ENCODE measurements at places on chromosomes 13 and 19.

GRCh38 chr19:32253683-32254508, 91.5 kb upstream of the ZNF507 start:
- DNase-seq, result no peak

- DNase-seq, result no peak
Observed at GRCh38 chr13:45206340-45206739, 5.5 kb upstream of the KCTD4 start.

- DNase-seq, result no peak
Observed at GRCh38 chr13:76336889-76337844, 549.0 kb downstream of the KCTD12 start.

DNA sequence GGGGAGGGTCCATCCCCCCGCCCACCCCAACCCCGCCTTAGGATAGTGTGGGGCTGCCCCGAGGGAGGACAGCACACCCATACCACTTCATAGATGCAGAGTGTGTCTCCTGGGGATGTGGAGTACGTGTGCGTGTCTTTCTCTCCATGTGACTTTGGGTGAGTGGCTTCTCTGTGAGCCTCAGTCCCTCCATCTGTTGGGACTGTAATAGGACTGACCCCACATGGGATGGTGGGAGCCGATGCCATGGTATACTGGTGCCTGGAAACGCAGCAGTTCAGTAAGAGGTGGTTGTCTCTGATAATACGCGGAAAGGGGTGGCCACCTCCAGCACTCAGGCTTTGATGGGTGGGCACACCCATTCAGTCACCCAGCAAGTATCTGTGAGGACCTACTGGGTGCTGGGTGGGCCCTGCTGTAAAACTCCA, 816 bp upstream of the PRKD2 start:
- DNase-seq, result peak; percentile 39

- DNase-seq, result no peak
Observed at GRCh38 chr13:58313219-58313618, 681.7 kb downstream of the PCDH17 start.

DNA sequence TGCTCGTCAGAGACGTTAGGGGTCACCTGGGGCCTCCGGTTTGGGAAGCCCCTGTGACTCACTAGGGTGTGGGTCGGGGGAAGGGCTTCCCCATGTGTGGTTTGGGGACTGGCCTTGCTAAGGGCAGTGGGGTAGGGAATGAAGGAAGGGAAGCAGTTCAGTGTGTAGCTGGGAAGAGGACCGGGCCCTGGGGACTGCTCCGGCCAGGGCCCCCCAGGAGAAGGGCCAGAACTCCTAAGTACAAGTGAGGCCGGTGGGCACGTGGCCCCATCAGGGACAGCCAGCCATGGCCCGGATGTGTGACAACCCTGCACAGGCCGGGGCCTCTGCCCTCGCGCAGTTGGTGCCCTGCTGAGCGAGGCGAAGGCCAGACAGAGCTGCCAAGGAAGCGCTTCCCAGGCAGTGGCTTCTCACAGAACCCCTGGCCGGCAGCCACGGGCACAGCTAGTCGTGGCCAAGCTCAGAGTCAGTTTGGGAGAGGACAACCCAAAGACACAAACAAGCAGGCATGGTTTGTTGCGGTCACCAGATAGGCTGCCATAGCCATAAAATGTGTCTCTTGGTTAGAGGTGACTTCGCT, 25.7 kb downstream of the TEX29 start:
- no peak for DNase-seq

- DNase-seq, result no peak
Observed at GRCh38 chr19:57239982-57240310, 486 bp upstream of the ZNF805 start.

GRCh38 chr13:20174656-20175405, 14.0 kb upstream of the GJA3 start:
- peak; percentile 74 for DNase-seq

DNA sequence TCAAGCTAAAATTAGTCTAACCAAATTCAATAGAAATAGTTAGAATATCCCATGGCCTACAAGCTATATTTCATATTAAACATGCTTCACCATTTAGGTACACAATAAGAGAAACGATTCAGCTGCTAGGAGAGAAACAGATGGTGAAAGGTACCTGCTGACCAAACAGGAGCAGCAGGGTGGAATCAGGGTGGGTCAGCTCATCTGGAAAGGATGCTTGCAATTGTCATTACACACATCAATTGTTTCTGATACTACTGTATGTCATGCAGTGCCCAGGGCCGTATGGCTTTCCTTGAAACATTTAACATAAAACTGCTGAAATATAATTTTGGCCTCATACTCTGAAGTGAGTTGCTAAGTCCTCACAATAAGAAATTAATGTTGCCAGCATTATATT, 776.0 kb downstream of the DACH1 start:
- no peak for DNase-seq

DNA sequence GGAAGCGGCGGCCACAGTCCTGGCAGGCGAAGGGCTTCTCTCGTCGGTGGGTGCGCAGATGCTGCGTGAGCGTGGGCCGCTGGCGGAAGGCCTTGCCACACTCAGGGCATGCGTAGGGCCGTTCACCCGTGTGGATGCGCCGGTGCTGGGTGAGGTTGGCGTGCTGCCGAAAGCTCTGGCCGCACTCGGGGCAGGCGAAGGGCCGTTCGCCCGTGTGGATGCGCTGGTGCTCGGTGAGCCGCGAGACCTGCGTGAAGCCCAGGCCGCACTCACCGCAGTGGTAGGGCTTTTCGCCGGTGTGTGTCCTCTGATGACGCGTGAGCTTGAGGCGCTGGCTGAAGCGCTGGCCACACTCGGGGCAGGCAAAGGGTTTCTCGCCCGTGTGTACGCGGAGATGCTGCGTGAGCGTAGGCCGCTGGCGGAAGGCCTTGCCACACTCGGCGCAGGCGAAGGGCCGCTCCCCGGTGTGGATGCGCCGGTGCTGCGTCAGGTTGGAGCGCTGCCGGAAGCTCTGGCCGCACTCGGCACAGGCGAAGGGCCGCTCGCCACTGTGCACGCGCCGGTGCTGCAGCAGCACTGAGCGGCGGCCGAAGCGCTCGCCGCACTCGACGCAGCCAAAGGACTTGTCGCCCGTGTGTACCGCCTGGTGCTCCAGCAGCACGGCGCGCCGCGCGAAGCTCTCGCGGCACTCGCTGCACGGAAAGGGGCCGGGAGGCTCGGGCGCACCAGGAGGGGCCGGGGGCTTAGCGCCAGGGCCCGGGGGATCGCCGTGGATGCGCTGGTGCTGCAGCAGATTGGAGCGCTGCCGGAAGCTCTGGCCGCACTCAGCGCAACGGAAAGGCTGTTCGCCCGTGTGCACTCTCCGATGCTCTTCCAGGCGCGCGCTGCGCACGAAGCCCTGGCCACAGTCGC, 4.0 kb upstream of the UBE2M start:
- peak; percentile 56 for DNase-seq

DNA sequence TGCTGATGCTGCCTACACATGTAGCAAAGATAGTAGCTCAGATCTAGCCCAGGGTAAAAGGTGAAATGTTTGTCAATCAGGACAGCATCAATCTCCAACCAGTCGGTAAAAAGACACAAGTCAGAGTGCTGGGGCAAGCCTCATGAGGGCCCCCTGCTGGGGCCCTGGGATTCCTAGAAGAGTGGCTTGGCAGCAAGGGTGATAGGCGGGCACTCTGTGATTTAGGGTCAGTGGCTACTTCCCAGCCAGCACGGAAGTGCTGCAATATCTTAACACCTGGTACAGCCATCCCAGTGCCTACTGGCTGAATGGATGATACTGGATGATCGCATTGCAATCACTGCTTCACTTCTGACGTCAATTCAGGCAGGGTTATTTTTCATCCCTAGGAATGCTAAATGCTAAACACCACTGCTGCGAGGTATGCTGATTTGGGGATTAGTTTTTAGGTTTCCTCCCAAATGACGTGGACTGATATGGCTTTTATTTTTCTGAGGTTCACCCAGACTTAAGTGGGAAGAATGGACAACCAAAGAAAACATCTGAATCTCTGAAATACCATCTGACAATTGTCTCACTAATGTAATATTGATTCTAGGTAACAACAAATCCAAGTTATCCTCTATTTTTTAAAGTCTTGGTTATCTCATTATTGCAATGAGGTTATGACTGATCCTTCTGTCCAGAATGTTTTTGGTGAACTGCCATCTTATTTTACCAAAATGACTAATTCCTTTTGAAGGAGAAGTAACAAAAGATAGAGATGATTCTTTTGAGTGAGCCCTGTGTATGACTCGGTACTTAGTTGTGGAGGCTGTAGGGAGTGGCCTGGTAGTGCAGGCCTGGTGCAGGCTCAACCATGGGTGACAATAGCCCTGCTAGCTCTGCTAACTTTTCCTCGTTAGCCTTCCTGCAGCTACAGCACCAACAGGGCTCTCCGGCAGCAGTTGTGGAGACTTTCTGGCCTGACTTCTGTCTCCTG, 432.5 kb downstream of the FGF9 start:
- DNase-seq, result no peak

- DNase-seq, result no peak
Observed at GRCh38 chr13:79456656-79457365, 24.1 kb upstream of the NDFIP2 start.

DNA sequence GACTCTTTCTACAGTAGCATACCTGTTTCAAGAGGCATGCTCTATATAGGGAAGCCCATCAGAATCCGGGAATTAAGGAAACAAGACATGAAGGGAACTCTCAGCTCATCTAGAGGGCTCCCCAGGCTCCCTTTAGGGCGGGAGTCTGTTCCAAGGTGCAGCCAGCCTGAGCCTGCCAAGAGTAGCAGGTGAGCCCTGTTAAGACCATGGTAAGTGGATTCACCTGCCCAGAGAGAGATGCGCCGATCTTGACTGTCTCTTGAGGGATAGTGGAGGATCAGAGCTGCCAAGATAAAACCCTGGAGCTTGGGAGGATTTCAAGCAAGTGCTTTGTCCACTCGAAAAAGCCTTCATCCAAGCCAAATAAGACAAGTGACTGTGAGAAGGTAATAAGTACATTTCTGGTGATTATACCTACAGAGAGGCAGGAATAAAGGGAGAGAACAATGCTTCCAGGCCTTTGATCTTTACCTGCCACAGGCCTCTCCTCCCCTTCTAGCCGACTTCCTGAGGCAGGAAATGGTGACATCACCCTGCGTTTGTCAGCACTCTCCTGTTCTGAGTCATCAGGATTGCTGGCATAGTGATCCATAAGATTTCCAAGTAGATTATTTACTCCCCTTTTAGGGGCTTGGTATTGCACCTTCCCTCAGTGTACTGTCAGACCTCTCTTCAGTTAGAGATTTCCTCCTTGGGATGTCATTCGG, 31.5 kb downstream of the KLF5 start:
- DNase-seq, result peak; percentile 6

DNA sequence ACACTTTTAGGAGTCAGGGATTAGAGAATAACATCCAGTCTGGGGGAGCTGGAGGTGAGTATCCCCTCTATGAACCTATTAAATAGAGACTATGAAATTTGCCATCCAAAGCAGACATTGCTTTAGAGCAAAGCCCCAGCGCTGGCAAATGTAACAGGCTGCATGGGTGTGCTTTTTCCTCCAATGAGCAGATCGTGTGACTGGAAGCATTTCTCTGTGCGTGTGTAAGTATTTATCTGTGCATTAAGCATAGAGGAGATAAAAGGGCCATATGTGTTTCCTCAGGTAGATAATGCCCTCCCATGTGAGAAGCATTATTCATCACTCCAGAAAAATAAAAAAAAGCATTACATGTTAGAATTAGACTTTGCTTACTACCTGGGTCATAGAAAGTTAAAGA, 924 bp downstream of the TNFSF13B start:
- DNase-seq, result no peak

- peak; percentile 10 for DNase-seq
Observed at GRCh38 chr19:23273022-23273589, 22.9 kb upstream of the ZNF724 start.

- no peak for DNase-seq
Observed at GRCh38 chr19:8618751-8619150, 8.2 kb upstream of the ADAMTS10 start.

All from stimulated activated naive CD8-positive, alpha-beta T cell treated with anti-CD3 and anti-CD28 coated beads, Interleukin-15, Interleukin-2, amounts not matched to agents 100 U/mL and 50 U/mL, for 24 hours (primary cell).